ENCODE measurements at places on chromosomes 3 and 15.

DNA sequence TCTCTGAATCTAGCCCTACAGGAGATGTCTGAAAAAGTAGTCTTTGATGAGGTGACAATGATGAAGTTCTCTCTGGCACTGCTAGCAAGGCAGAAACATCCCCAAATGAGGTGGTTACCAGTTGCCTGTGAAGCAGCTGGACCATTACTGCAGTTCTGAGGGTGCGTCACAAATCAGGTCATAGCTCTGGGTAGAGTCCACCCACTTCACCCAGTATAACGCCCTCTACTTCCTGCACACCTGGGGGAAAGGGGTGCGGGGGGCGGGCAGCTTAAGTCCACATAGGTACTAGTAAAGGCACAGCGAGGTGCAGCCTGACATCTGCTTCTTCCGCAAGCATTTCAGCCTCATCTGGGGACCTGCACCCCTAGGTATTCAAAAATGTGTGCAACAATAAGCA, 13.4 kb upstream of the SATB1 start:
- no peak for DNase-seq

DNA sequence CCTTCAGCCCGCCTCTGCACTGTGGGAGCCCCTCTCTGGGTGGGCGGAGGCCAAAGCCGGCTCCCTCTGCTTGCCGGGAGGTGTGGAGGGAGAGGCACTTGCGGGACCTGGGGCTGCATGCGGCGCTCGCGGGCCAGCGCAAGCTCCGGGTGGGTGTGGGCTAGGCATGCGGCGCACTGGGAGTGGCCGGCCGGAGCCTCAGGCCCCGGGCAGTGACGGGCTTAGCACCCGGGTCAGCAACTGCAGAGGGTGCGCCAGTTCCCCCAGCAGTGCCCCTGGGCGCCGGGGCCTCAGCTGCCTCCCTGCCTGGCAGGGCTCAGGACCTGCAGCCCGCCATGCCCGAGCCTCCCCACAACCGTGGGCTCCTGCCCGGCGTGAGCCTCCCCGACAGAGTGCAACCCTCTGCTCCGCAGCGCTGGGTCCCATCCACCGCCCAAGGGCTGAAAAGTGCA, 98.9 kb upstream of the POU1F1 start:
- no peak for DNase-seq

- DNase-seq, result no peak
These were observed 43.8 kb upstream of the SCAANT1 start for GRCh38 chr3:63955830-63956545.

- DNase-seq, result no peak
These were observed 232.8 kb upstream of the MRPL3 start for GRCh38 chr3:131735544-131735943.

DNA sequence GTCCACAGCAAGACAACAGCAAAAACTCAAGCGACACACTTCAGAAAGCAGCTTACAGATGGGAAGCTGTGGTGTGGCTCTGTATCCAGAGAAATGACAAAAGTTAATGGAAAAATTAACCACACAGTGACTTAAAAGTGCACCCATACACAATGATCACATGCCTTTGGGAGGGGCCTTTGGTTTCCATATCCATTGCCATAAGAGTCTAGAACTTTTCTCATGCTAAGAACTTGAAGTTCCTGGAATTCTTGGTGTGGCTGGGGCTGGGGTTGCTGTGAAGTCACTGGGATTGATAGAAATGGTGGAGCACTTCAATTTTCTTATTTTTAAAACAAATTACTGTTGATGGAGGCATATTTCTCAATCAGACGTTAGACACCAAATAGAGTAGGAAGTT, 108.6 kb upstream of the FEZF2 start:
- no peak for DNase-seq

DNA sequence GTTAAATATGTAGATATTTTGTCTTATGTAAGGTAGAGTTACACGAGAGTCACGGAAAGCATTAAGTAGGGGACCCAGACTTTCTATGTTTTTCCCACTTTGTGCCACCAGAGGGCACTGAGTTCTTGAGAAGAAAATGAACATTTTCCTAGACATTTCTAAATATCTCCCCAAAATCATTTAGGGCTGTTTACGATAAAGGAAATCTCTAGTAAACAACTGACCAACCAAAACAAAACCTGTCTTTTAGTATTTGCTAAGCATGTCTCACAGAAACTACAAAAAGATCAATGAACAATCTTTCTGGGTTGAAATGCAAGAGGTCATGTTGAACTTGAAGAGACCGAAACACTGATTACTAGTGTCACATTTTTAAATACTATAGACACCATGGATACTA, 16.1 kb downstream of the POU1F1 start:
- DNase-seq, result peak; percentile 65

GRCh38 chr3:72288955-72289691, 504.2 kb upstream of the PROK2 start:
- DNase-seq, result peak; percentile 59

GRCh38 chr3:192303235-192303634, 424.1 kb downstream of the FGF12 start:
- no peak for DNase-seq

- no peak for DNase-seq
These were observed 288.2 kb downstream of the CLSTN2 start for GRCh38 chr3:140223197-140223596.

DNA sequence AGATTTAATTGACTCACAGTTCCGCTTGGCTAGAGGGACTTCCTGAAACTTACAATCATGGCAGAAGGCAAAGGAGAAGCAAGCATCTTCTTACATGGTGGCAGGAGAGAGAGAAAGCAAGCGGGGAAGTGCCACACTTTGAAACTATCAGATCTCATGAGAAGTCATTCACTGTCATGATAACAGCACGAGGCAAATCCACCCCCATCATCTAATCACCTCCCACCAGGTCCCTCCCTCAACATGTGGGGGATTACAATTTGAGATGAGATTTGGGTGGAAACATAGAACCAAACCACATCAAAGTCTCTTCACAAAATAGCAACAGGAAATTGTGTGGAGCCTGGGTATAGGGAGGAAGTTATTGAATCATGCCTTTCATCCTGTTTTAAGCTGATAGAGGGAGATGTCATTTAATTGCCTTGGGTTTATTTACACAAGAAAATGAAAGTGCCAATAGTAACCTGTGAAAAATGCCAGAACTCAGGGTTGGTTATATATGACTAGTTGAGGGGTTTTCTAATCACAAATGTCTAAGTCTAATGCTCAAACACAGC, 624.8 kb upstream of the LMCD1 start:
- DNase-seq, result no peak

- peak; percentile 78 for DNase-seq
These were observed 26.9 kb upstream of the TPM1 start for GRCh38 chr15:63015618-63016017.

DNA sequence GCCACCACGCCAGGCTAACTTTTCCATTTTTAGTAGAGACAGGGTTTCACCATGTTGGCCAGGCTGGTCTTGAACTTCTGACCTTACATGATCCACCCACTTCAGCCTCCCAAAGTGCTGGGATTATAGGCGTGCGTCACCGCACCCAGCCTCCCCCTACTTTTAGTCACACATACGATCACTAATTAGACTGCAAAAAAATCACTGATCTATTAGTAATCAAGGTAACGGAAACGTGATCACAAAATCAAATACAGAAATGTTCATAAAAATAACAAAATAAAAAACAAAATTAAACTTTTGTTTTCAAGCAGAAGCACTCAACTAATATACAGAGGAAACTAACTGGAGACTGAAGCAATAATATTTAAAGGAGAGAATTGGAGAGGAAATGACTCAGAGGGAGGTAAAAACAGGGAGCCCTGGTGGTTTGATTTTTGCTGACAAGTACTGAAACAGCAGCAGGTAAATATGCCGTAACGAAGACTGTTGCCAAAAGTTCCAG, 4.6 kb downstream of the WDR53 start:
- peak; percentile 29 for DNase-seq

DNA sequence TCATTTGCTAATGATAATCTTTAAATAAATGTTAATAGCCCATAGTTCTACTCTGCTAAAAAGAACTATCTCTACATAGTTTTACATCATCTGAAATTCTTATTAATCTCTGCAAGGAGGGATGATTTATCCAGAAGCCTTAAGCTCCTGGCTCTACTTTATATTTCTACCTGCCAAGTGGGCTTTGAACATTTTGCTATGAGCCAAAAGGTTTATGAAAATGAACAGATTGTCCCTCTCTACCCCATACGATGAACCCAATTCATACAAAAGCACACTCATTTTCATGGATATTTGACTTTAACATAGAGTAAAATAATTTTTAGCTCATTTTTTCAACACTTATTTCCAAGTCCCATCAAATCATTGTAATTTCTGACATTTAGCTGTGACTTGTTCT, 611.0 kb downstream of the NSUN3 start:
- DNase-seq, result no peak

DNA sequence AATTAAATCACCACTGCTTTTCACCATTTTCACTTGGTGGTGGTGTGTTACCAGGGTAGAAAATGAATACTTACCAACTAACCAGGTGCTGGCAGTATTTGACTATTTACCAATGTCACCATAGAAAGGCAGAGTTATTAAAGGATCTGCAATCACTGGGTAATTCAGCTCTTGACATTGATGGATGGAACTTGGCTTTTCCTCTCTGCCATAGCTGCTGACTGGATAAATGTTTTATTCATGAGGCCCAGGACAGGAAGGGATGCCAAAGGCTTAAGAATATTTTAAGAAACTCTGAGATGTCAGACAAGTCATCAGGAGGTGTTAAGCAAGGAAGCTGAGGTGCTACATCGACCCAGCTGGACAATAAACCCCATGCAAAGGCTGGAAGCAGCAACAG, 495.5 kb upstream of the CFAP20DC start:
- DNase-seq, result no peak

DNA sequence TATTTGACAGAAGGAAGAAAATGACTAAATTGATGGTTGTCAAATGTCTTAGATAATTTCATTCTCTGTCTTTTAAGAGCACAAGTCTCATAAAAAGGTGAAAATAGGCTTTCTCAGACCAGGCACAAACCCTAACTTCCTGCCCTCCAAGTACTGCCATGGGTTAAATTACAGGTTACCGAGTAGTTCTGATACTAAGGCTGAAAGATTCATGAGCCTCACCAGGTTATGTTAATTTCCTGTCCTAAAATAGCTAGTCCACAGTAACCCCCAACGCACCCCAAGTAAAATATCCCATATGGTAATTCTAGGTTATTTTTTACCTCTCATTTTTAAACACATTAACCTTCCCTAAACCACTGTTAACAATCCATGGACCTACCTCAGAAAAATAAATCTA, 42.0 kb downstream of the GSK3B start:
- DNase-seq, result no peak

GRCh38 chr3:52299879-52300611, 12.4 kb downstream of the GLYCTK start:
- DNase-seq, result peak; percentile 25

GRCh38 chr3:38510631-38511030, 14.5 kb downstream of the EXOG start:
- DNase-seq, result no peak

DNA sequence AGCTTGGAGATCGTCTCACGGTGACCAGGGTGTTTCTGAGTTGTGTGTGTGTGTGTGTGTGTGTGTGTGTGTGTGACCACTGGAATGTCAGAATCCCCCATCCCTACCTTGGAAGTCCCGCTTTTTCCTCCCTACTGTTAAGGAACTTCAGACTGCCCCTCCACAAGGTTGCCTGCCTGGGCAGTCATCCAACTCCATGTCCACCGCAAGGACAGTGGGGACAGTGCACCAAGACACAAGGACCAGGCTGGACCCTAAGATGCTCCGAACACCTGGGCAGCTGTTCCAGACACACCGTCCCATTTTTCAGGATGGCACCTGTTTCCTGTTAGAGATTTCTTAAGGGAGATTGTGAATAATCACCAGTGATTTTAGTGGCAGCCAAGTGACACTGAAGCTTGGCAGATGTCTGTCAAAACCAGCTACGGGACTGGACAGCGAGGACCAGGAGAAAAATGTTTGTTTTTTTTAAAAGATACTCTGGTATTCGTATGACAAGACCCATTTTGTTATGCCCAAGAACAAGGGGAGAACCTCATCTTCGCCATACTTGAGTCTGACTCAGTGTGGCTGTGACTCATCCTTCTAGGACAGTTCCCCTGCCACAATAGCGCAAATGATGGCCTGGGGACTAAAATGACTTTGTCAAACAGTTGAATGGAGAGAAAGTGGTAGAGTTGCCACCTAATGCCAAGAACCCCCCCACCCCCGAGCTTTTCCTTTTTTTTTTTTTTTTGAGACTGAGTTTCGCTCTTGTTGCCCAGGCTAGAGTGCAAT, 15.5 kb downstream of the PAQR9 start:
- peak; percentile 60 for DNase-seq

GRCh38 chr15:39181940-39182339, 398.9 kb upstream of the THBS1 start:
- peak; percentile 52 for DNase-seq

- DNase-seq, result no peak
These were observed 88.9 kb upstream of the TPRG1 start for GRCh38 chr3:189082666-189083427.

DNA sequence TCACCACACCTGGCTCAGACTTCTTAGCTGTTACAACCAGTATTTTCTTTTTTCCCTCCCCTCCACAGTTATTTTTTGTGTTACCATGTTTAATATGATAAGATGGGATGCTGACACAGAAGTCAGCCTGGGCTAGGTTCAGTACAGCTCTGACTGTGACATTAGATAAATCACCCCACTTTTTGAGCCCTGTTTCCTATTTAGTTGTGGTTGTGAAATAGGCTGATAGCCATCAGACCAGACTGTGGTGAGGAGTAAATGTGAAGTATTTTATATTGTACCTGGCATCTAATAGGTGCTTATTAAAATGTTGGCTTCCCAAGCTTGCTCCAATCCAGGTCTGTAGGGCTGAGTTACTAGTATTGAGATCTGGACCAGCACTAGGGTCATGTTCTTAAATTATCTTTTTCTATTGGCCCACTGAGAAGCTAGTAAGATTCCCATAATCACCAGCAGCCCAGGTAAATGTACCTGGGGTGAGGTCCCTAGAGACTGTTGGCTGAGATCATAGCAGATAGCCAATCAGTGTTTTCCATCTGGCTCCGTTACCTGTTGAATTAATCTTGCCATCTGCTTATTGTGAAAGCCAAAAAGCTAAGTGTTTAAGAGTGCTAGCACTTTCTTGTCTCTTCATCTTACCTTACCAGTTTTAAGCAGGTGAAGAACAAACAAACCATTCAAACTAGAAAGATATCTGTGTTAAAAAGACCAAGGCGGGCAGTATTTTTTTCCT, 61.0 kb downstream of the CCK start:
- no peak for DNase-seq

DNA sequence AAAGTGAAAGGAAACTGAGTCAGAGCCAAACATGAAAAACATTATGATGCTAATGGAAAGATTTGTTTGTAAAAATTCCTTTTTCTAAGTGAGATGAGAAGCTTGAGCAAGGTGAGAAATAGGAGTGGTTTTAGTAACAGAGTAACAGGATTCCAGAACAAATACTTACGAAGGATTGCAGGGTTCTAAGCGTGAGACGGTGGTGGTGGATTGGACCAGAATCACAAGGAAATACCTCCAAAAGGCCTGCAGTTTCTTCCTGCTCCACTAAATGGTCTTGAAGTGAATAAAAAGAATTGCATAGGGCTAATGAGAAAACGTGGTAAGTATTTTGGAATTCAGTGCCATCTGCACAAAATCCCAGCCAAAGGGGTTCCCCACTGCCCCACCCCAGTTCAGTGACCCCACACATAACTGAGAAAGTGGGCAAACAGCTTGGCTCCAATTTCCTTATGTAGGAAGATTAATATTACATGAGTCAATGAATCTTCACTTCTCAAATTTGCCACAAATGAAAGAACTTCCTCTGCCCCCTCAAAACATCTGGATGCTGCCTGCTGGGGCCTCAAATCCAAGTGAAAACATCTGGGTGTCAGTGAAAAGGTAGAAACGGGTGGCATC, 283.8 kb upstream of the NR2F2 start:
- peak; percentile 76 for DNase-seq

GRCh38 chr15:42375941-42376340, 16.6 kb downstream of the CAPN3 start:
- DNase-seq, result no peak
